ENCODE measurements at places on chromosomes 5 and 9.

- no peak for DNase-seq
These were observed 344.3 kb downstream of the ZNF608 start for GRCh38 chr5:124402144-124402581.

GRCh38 chr9:98665501-98665900, 43.2 kb downstream of the GABBR2 start:
- DNase-seq: no peak

DNA sequence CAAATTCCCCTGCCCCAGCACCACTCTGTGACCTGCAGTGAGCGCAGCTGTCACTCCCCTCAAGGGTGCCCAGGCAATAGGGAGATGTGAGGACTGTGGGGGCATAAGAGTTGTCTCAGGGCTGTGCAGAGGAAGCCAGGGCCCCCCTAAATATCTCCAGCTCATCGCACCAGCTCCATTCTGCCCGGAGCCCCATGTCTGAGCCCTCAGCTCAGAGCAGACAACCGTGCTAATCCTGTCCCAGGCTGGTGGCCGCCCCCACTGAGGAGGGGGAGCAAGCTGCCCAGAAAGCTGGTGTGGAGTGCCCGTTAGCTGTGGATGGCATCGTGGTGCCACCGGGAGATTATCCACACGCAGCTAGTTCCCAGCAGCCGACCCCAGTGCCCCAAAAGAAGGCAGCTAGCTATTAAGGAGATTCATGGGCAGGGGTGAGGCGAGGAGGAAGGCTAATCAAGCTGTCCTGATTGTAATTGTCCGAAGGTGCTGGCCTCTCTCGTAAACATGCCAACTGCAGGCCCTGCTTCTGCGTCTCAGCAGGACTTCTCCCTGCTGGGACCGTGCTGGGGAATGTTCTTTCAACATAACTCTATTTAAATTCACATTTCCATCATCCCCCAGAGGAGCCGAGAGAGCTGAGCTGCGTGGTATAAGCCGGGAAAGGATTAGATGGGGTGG, 17.0 kb upstream of the FIBCD1 start:
- peak; percentile 45 for DNase-seq

DNA sequence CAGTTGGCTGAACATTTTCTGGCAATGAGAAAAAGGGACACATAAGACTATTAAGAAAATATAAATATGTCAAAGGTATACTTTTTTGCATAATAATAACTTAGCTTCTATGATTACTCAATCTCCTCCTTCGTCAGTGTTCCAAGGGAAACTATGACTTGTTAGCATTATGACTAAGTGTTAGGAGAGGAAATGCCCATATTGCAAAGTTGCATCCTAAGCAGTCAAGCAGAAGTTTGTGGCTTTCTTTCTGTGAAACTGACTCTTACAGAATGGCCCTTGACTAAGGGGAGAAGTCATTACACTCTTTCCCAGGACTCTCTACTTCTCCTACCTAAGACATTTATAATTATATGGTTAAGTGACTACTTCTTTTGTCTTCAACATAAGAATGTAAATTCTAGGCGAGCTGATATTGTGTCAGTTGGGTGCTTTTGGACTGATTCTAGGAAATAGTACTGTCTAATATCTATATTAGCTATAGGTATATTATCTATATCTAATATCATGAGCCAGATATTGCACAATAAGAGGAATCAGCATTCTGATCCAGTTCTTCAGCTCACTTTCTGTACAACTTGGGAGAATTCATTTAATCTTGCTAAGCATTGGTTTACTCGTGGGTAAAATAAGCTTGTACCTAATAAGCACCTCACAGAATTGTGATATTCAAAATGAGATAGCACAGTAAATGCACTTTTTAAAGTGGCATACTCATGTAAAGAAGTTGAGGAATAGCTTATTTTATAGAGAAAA, 16.4 kb upstream of the SPINK6 start:
- DNase-seq: no peak

DNA sequence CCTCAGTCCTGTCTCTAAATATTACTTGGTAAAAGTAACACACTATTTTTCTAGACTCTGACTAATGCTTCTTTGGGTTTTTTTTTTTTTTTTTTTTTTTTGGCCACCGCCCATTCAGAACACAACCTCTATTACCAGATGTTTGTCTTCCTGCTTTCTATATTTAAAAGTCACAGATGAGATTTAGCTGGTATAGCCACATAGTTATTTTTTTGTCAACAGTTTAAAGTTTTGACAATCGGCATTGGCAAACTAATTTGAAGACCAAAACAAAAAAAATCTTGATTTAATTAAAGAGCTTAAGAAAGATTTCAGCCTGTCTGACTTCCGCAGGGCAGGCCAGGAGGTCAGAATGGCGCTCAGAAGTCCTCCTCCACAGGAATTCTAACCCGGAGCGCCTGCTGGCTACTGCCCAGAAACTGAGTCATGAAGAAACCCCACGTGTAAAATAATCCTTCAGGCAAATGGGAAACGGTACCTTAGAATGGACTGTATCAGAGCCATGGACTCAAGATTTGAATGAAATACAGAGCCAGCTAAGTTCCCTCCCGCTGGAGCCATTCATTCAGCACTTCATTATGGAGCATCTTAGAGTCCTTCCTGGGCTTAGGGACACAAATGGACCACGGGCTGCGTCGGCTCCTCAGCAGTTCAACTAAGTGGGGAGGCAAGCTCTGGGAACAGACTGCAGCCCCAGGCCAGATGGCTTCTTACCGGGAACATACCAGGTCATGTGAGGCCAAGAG, 55.6 kb downstream of the PTPDC1 start:
- peak; percentile 96 for DNase-seq

All from WERI-Rb-1 (cell line).